ENCODE measurements at places on chromosomes 5 and 9. TPM values are rescaled to one million over a fixed set of nuclear protein-coding genes. Genes with fewer than 3 reads are reported as not detected.

SNX18 gene
- total RNA-seq, result 36.4 TPM

EGR1 gene
- 11.1 TPM for total RNA-seq

ARHGEF39 gene
- total RNA-seq, result 1.0 TPM

NR2F1-AS1 gene
- 16.7 TPM for total RNA-seq

ZFP62 gene
- 38.4 TPM for total RNA-seq

C7 gene
- total RNA-seq, result 2.2 TPM

F2RL2 gene
- 9.8 TPM for total RNA-seq

DBN1 gene
- 58.3 TPM for total RNA-seq

DNA sequence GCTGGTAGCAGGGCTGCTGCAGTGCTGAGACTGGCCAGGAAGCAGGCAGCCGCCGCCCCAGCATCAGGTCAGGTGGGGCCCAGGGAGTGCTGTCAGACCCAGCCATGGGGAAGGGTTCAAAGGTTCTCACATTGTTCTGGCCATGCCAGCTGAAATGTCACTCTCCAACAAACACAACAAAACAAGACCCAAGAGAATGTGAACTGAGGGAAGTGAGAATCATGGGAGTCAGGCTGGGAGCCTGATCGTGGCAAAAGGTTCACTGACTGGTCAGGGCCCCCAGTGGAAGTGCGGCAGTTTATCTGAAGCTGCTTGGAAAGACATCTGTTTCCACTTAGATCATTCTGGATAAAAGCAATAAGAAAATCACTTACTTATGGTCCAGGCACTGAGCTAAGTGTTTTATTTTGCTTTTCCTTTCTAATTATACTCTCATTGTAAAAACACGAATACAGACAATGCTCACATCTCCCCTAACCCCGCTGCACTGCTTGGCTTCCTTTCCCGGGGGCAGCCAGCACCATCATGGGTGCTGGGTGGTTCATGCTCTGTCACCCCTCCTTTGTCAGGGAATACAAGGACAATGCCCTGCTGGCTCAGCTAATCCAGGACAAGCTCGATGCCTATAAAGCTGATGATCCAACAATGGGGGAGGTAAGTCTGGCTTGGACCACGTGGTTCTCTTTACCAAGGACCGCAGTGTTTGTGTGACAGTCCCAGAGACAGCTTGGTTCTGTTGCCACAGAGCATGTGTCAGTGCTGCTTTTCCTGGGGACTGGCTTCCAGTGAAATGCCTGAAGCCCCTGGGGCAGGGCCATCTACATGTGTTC lies 41.9 kb upstream of the CFAP157 start:
- peak; percentile 25 for DNase-seq

DNA sequence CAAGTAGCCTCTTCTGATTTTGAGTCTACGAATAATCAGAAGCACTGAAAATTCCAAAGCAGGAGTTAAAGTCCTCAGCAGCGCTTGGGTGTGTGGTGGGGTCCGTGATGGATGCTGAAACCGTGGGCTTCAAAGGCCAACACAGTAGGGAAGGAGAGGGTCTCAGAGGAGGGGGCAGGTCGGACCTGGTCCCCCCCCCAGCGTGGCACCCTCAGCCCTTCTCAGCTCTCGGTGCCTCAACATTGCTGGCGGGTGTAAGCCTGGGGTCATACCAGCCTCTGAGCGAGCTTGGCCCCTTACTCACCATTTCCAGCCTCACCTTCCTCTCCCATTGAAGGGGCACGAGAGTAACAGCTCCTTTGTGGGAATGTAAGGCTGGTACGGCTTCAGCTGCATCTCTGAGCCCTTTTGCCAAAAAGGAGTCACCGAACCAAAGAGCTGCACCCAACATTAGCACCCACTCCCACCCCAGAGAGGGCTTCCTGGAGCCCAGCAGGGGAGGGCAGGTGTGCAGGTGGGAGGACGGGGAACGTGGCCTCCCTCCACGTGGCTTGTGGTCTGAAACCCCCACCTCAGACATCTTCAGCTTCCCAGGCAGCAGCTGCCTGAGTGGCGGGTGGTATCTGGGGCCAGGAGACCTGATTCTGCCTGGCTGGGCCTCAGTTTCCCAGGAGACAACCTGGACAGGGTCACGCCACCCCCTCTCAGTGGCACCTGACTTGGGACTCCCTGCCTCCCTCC lies 6.7 kb upstream of the LCN1 start:
- no peak for DNase-seq

GRCh38 chr9:135582966-135583687 lies 21.6 kb downstream of the PAEP start:
- DNase-seq, result no peak

GRCh38 chr5:167673942-167674341 lies 617.5 kb upstream of the WWC1 start:
- DNase-seq, result no peak

DNA sequence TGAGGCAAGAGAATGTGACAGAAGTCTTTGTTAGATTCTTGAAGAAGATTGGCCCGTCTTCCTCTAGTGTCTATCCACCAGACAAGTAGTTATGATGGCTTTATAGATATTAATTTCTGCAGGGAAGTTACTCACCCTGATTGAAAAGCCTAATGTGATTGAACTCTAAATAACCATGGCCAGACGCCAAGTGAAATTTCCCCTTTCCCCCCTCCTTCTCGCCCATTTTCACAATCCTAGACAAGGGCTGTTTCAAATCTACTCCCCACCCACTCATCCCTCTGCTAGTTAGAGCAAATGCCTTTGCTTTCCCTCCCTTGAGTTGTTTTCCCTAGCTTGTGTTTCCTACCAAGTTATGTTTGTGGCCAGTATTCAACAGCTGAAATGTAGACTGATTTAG lies 182.5 kb downstream of the TMEM167A start:
- peak; percentile 54 for DNase-seq

- DNase-seq, result no peak
Measured at GRCh38 chr5:169748174-169748573, 111.1 kb downstream of the DOCK2 start.

DNA sequence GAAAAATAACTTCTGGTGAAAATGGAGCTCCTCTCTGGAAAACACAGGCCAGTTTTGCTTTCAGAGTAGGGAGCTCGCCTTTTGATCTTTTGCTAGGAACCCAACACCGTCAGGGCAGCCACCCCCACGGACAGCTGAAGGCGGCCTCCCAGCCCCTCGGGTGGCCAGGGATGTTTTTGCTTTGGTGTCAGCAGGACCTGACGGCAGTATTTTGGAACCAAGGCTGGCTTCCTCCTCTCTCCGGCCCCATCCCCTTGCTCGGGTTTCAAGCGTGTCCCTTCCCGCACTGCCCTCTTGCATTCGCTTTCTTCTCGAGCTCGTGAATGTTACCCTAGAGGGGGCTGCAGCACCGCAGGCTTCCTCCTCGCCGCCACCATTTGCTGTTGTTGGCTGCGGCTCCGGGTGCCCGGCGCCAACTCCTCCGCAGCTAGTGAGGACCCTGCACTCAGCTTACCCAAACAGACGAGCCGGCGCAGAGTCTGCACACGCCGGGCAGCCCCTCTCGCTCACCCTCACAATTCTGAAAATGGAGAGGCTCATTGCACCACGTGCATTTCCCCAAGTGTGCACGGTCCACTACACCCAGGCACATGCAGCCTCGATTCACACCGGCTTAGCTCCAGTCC lies 35.5 kb upstream of the ADAMTSL1 start:
- peak; percentile 82 for DNase-seq

DNA sequence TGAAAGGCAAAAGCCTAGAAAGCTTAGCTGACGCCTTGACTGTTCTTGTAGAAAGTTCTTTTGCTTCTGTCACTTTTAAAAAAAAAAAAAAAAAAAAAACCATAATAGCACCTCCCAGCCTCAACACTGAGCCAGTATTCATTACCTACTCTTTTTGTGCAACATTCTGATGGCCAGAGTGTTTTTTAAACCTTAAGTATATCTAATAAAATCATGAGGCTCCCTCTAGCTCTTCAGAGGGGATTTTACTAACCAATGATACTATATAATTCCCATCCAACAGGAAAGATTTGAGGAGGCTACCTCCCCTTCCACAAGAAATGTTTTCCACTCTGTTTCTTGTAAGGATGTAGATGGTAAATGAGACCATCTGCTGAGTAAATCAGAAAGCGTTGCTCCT lies 3.9 kb downstream of the BNC2 start:
- peak; percentile 69 for DNase-seq

- DNase-seq, result no peak
Measured at GRCh38 chr5:107867266-107867665, 196.5 kb upstream of the EFNA5 start.

DNA sequence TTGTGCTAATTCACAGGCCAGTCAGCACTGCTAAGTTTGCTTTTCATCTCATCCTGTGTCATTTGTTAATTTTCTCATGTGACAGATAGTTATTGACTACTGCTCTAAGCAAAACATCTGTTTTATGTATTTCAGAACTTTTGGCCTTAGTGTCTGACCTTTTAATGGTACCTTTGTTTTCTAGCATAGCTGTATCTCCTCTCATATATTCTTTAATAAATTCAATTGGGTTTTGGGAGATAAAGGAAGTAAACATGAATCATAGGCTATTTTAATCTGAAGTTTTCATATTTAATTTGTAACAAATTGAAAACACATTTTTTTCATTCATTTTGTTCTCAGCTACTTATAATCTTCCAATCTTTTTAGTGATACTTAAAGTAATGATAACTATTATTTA lies 13.1 kb downstream of the NDUFAF2 start:
- DNase-seq, result no peak

DNA sequence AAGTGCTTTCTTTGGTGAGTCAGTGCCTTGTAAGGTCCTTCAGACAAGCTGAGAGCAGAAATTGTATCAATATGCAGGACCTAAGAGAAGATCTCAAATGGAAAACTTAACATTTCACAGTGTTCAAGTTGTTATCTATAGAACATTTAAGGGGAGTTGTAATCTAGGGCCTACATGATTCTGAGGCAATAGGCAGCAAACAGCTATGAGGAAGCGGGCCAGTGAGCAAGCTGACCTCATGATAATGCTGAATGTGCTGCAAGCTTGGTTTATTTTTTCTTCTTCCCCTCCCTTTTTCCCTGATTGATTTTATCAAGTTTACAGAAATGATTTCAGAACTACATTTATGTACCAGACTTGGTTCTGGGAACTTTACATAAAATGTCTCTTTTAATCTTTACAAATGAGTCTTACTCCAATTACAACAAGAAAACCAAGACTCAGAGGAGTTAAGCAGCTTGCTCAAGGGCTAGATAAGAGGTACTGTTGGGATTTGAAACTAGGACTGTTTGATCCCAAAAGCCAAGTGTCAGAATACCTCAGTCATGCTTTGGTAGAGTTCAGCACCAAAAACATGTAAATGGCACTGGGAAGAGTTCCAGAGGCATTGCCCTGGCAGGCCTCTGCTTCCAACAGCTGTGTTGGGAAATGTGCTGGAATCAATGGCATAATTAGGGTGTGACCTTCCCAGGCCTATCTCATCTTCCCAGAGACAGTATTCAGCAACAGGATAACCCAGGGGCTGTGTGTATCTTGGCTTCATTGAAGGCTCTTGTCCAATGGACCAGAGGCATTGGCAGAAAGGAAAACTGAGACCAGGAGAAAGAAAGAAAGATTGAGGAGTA lies 130.1 kb downstream of the LRRC70 start:
- peak; percentile 10 for DNase-seq

DNA sequence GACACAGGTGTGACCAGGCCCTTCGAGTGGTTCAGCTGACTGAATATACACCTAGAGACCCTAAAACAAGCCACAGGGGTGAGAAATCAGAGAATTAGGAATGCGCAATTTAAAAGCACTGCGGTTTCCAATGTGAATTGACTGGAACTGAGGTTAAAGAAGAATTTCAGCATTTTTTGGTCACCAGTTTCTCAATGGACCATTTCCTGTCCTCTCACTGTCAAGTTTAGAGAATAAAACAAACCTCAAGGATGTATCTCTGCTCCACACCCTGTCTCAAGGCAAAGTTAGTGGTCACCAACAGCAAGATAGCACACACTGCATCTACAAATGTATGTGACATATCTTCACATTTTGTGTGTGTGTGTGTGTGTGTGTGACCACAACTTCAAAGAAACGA lies 143.8 kb upstream of the MAP3K1 start:
- DNase-seq, result no peak

- DNase-seq, result no peak
Measured at GRCh38 chr9:113456235-113456634, 7.3 kb upstream of the RGS3 start.

- DNase-seq, result no peak
Measured at GRCh38 chr5:89273289-89273688, 390.3 kb upstream of the MEF2C start.
